ENCODE measurements at places on chromosomes 5 and 9. TPM values are rescaled to one million over a fixed set of nuclear protein-coding genes. Genes with fewer than 3 reads are reported as not detected.

GZMA gene
- total RNA-seq = not detected

DNA sequence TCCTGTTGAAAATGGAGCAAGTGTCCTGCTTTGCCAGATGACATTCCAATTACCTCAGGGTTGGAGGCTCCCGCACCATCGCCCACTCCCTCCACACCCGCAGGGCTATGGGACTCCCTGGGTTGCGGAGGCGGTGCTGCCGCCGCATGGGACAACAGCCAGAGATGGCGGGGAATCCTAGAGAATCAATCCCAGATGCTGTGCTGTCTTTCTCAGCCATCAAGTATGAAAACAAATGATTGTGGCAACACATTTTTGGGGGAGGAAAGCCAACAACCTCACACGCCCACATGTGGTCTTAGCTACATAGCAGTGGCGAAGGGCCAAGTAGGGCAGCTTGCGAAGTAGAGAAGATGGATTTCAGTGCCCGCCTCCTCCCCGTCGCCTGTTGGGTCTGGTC, 46.7 kb downstream of the IL31RA start:
- peak; percentile 14 for DNase-seq

- no peak for DNase-seq
Observed at GRCh38 chr9:21872696-21873095, 70.3 kb downstream of the MTAP start.

DNA sequence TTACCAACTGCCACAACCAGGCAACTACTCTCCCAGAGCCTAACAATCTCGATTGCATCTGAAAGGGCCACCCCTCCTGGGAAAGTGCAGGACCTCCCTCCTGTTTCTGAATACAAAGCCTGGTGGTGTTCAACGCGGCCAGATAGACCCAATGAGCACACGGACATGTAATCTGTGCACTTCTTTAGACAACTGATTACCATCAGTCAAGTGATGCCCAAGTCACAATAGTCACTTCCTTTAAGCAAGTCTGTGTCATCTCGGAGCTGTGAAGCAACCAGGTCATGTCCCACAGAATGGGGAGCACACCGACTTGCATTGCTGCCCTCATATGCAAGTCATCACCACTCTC, 739 bp downstream of the C9orf72 start:
- peak; percentile 50 for DNase-seq

PCDHA10 gene
- 7.5 TPM for total RNA-seq

DNA sequence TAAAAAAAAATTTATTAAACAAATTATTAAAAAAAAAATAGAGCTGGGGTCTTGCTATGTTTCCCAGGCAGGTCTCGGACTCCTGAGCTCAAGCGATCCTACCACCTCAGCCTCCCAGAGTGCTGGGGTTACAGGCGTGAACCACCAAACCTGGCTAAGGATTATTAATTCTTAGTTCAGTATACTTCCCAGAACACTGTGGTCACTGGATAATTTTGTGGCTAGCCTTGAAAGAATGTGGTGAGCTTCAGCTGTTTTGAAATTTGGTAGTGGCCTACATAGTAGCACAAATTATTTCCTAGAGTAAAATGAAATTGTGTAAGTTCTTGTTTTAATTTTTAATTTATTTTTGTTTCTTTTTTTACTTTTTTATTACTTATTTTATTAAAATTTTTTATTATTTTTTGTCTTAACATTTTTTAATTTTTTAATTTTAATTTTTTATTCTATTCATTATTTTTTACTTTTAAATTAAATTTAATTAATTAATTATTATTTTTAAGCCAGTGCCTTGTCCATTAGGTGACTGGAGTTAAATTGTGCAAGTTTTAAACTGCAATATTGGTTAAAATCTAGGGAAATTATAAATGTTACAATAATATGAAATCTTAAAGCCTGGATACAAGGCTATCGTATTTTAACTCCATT, 23.0 kb downstream of the ARRDC3 start:
- DNase-seq = no peak

PCDHGA12 gene
- total RNA-seq = 9.4 TPM

DNA sequence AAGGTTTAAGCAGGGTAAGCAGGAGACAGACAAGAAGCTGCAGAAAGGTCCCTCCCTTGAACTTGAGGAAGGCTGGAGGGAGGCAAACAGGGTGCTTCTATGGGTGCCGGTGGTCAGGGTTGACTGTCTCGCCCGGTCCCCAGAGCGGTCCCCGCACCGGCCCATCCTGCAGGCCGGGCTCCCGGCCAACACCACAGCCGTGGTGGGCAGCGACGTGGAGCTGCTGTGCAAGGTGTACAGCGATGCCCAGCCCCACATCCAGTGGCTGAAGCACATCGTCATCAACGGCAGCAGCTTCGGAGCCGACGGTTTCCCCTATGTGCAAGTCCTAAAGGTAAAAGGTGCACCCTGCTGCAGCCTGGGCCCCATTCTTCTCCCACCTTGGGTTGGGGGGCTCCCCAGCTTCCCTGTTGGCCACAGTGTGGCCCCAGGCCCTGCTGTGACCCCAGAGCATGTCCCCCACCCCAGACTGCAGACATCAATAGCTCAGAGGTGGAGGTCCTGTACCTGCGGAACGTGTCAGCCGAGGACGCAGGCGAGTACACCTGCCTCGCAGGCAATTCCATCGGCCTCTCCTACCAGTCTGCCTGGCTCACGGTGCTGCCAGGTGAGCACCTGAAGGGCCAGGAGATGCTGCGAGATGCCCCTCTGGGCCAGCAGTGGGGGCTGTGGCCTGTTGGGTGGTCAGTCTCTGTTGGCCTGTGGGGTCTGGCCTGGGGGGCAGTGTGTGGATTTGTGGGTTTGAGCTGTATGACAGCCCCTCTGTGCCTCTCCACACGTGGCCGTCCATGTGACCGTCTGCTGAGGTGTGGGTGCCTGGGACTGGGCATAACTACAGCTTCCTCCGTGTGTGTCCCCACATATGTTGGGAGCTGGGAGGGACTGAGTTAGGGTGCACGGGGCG, 5.7 kb downstream of the FGFR4 start:
- no peak for DNase-seq

DNA sequence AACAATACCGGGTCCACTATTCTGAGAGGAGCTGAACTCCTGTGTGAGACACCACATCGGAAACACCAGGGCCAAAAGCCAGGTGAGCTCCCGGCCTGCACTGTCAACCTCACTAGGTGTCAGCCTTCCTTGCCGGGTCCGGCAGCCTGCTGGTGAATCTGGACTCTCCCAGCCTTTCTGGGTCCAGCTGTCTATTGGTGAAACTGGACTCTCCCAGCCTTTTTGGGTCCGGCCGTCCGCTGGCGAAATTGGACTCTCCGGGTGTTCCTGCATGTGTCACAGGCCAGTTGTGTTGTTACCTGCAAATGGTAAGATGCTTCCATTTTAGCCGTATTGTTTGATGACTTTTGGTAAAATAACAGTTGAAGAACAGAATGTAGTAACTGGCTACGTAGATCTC, 801.5 kb downstream of the CDH9 start:
- no peak for DNase-seq

GRCh38 chr9:77731008-77731698, 83.0 kb upstream of the GNA14 start:
- peak; percentile 72 for DNase-seq

GRCh38 chr5:148583421-148583965, 70.8 kb downstream of the HTR4 start:
- DNase-seq = no peak

- DNase-seq = no peak
Observed at GRCh38 chr5:156434471-156434870, 107.5 kb downstream of the SGCD start.

DNA sequence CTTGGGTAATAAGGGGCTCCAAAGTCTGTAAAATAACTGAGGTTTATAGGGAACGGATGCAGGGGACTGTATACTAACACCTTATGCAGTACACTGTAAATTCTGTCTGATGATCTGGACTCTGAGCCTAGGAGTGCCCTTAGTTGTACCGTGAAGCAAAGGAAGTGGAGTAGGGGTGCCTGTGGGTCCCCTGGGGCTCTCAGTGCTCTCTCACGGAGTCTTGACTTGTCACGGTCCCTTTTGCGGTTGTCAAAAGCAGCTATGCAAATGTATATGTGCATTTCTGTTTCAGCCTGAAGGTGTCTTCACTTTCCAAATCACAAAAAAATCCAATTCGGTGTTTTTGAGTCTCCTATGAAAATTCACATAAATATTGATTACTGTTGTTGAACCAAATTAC, 17.8 kb downstream of the DMRT1 start:
- DNase-seq = no peak

GPR150 gene
- not detected for total RNA-seq

RASEF gene
- total RNA-seq = 43.9 TPM

DNA sequence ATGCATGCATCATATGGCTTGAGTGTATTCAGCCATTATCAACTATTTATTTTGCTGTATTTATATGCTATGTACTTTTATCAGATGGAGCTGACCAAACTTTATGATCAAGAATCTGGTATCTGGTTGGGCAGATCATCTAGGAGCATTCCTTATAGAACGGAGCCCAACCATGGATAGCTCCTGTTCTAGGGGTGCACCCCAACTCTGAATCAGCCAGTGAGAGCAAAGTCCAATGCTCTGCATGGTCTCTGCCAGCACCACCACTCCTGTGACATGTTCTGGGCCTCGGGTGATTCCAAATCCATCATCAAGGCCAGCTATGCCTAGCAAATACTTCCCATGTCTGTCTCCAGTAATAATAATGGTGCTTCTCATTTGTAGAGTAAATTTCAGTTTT, 517.5 kb downstream of the AGTPBP1 start:
- DNase-seq = no peak

SPDL1 gene
- total RNA-seq = 4.1 TPM

HSPB3 gene
- not detected for total RNA-seq

PITX1 gene
- not detected for total RNA-seq

DNA sequence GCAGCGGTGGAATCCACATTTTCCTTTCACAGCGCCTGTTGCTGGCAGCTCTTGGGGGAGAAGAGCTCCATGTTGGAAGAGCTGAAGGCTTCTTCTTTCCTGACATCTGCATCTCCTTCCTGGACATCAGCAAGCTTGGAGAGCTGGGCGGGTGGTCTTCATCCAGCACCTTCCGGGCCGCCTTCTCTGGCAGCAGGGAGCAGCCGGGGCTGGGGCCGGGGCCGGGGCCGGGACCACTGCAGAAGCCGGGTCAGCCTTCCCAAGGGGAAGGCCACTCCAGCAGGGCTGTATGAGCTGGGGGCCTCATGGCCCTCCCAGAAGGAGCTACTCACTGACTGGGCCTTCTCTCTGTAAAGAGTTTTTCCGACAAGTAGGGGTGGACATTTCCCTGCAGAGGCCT, 787.5 kb downstream of the TLE4 start:
- no peak for DNase-seq

STK10 gene
- total RNA-seq = 5.5 TPM

GRCh38 chr5:13218518-13218917, 726.0 kb downstream of the DNAH5 start:
- DNase-seq = no peak

DNA sequence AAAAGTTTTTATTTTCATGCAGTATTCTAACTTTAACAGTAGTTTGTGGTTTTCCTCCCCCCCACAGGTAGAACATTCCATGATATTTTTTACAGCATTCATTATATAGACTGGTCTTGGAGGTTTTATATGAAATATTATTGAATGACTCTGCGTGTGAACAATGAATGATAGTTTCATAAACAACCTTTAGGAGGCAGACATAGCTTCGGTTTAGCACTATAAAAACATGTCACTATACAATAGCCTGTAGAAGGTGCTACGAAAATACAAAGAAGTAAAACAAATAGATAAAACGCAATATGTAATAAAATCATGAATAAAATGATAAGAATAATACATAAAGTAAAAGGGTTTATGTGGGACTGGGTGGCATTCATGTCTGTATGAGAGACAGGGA, 8.5 kb downstream of the KLF4 start:
- no peak for DNase-seq
